BE2C (cell line): ENCODE measurements at places on chromosomes 6 and 20.

GRCh38 chr6:116561377-116562018 is 7.9 kb downstream of the CALHM4 start:
- DNase-seq: peak; percentile 69

DNA sequence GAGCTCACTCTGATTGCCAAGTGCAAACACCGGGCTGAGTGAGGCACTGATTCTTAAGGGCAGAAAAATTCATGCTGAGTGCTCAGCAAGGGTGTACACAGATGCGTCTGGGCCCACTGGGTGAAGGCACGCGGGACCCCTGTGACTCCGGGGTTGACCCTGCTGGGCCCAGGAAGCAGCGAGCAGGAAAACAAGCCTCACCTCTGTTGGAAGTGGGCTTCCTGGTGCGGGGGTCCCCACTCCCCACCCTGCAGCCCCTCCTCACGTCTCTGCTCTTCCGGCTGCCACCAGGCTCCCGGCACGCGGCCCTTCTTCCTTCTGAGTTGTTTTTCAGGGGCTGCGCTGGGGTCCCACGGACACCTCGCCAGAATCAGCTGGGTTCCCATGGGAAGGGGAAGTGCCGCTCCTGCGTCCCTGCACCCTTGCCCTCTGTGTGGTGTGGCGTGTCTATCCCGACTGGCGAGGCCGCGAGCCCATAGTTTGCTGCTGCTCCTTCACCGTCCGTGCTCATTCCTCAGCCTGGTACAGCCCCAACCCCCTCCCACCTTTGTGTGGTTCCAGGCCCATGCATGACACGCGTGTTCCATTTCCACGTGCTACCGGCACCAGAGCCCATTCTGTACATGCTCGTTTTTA is 80.6 kb upstream of the BHLHE23 start:
- peak; percentile 6 for DNase-seq

DNA sequence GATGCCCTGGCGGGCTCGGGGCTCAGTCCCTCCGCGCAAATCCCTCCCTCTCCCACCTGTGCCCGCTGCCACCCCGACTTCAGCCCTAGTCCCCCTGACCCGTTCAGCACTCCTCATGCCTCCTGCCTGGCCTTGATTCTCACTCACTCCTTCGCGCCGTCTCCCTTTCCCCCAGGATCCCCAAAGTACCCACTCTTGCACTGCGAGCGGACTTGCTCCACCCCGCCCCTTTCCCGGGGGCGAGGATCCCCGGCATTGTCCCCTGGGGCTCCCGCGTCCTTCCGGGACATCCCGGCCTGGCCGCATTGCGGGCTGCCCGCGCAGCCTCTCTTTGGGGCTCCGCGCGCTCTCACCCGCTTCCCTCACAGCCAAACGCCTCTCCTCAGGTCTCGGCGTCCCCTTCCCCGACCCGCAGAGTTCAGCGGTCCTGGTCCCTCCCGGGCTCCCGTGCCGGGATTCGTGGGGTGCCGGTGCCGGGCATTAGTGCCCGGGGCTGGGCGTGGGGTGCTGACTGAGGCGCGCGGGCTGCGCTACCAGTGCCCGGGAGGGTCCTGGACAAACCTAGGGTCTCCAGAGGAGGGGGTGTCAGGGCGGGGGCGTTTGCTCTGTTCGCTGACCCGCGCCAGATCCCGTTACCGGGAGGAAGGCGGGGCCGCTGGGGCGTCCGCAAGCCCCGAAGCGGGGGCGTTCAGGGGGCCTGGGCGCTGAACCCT is 45.5 kb upstream of the SUPT3H start:
- DNase-seq: no peak

- no peak for DNase-seq
These were observed 39.5 kb downstream of the PPP1R16B start for GRCh38 chr20:38844963-38845362.

DNA sequence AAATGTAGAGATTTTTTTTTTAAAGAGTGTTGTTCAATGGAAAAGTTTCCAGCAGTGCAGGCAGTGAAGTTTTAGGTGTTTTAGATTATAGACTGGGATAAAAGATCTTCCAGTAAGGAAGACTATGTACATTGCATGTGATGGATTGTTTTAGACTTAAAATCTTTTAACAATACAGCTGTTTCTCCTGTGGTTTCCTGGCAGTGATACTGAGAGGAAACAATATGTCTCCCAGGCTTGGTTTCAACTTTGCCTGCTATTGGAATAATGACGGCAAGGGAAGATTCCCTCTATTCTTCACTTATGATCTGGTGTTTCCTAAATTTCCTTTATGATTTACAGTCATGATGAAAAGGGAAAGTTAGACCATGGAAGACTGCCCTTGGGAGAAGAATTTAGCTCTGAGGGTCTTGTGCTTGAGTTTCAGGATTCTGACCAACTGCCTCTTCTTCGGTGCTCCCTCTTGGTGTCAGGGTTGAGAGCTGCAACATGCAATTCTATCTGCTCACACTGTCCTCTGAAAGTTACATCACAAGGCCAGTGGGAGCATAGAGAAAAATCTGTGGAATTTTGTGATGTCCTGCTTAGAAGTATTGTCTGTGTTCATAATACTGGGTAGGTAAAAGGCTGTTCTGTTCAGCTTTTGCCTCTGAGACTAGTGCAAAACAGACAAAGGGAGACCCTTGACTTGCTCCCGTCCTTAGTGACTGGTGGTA is 262.8 kb upstream of the MAN1A1 start:
- DNase-seq: no peak
